ENCODE measurements at places on chromosomes 11 and 22. TPM values are rescaled to one million over a fixed set of nuclear protein-coding genes. Genes with fewer than 3 reads are reported as not detected.

Gene KLHDC7B
- total RNA-seq, result not detected

- no peaks in the 10 kb centered on the region for H3K36me3 ChIP-seq
- H3K27me3 ChIP-seq, result no peaks in the 10 kb centered on the region
- no peaks in the 10 kb centered on the region for H3K4me1 ChIP-seq
- peak; percentile 20 for DNase-seq
Measured at GRCh38 chr11:6737872-6738466, 33.8 kb downstream of the OR2AG2 start.

- no peak overlapping the region for H3K27ac ChIP-seq
- no peak for DNase-seq
- H3K4me1 ChIP-seq, result no peaks in the 10 kb centered on the region
- no peak overlapping the region for H3K4me3 ChIP-seq
- no peaks in the 10 kb centered on the region for H3K36me3 ChIP-seq
- no peaks in the 10 kb centered on the region for H3K27me3 ChIP-seq
Measured at GRCh38 chr11:78731027-78731426, 156.4 kb upstream of the NARS2 start.

GRCh38 chr22:23392420-23393121, 187.5 kb downstream of the IGLL1 start:
- H3K27me3 ChIP-seq, result no peaks in the 10 kb centered on the region
- DNase-seq, result no peak
- H3K27ac ChIP-seq, result no peak overlapping the region
- H3K4me3 ChIP-seq, result no peak overlapping the region
- H3K36me3 ChIP-seq, result no peaks in the 10 kb centered on the region

DNA sequence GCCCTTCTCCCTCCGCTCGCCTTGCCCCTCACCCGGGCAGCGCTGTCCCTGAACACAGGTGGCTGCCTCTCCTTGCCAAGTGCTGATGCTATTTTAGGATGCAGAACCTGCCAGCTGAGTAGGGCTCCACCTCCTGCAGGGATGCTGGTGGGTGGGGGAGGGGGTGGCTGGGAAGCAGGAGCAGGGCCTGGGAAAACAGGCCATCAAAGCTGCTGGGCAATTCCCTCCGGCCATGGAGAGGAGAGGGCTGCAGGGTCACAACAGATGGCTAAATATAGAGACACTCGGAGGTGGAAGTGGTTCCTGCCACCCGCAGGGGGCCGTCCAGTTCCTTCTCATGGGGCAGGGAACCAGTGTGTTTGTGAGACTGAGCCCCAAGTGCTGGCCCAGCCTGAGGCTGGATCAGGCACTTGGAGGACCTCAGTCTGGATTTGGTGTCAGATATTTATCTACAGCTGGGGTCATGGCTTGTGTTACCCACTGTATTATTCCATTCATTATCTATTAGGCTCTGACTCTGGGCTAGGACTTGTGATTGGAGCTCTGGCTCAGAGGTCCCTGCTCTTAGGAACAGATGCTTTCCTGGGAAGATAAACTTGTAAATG, 59.6 kb downstream of the LRRC32 start:
- H3K36me3 ChIP-seq, result no peaks in the 10 kb centered on the region
- H3K4me1 ChIP-seq, result no peaks in the 10 kb centered on the region
- DNase-seq, result no peak
- H3K27me3 ChIP-seq, result no peaks in the 10 kb centered on the region

DNA sequence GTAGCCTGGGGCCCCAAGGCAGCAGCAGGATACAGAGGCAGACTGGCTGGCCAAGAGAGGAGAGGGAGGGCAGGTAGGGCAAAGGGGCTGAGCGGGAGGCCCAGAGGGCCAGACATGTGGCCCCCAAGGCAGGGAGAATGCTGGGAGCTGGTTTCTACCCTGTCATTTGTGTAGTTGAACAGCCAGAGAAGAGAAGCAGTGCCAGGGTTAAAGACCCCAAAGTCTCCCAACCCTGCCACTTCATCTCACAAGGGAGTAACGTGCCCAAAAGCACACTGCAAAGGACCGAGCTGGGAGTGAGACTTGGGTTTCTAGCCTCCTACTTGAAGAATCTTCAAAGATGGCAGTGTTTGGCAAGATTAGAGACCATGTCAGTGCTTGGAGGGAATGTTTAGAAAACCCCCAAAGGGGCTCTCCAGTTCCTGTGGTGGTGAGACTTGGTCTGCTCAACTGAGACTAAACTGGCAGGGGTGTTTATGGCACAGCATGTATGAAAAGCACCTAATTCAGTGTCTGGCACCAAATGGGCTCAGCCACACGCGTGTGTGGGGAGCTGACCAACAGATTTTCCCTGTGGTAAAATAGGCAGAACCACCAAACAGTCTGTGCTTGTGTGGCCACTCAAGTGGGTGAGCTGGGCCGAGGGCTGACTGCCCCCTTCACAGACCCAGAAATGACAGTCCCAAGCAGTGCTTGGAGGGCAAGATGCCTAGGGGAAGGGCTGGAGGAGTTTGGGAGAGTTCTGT, 68.2 kb upstream of the CLTCL1 start:
- no peak overlapping the region for H3K27ac ChIP-seq
- H3K36me3 ChIP-seq, result no peaks in the 10 kb centered on the region
- no peak overlapping the region for H3K4me3 ChIP-seq

DNA sequence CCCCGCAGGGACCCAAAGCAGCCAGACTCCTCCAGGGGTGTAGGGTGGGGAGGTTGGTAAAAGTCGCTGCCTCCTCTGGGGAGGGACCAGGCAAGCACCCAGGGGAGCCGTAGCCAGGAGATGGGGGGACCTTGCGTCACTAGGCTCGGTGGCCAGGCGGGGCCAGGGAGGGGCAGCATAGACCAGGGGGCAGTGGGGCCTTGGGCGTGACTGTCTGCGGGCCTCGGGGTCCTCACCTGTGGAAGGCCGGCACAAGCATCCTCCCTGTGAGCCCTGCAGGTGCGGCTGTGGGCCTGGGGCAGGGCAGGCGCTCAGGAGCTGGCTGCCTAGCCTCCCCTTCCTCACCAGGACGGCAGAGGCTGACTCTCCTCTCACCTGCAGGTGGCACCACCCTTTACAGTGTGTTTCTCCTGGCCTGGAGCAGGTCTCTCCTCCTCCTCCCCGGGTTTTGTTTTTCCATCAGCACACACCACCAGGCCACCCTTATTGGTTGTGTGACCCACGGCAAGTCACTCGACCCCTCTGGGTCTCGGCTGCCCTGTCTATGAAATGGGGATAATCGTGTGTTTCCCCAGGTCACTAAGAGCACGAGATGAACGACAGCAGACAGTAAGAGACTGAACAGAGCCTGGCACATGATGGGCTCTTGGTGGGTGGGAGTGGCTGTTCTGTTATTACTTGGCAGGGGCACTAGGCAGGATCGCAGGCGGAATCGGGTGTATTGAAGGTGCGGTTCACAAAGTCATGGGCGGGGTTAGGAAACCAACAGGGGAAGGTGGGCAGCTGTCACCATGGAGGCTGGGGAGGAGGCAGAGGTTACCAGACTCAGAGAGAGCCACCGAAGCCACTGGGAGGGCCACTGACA, 52.7 kb downstream of the FLRT1 start:
- H3K4me3 ChIP-seq, result no peak overlapping the region
- no peak for DNase-seq
- H3K4me1 ChIP-seq, result peaks cover 8% of the 10 kb centered on the region
- H3K27me3 ChIP-seq, result no peaks in the 10 kb centered on the region

Gene SLC5A1
- total RNA-seq, result 0.14 TPM

Gene CD6
- total RNA-seq, result 0.26 TPM

DNA sequence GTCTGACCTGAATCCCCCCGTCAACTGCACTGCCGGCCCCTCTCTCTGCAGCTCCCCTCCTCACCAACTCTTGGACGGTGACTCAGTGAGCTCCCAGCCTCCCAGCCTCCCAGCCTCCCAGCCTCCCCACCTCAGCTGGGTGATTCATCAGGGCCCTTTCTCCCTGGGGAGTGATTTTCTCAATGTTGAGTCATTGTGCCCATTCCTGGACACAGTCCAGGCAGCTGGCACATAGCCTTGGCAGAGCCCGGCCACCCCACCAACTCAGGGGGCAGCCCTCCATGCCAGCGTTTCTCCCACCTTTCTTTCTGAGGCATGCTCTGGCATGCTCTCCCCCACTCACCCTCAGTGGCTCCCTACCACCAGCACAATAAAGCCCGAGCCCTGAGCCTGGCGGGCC, 30.7 kb downstream of the PDE2A start:
- no peak overlapping the region for H3K4me3 ChIP-seq
- H3K27me3 ChIP-seq, result no peaks in the 10 kb centered on the region
- no peaks in the 10 kb centered on the region for H3K4me1 ChIP-seq

Gene OR52E8
- not detected for total RNA-seq

DNA sequence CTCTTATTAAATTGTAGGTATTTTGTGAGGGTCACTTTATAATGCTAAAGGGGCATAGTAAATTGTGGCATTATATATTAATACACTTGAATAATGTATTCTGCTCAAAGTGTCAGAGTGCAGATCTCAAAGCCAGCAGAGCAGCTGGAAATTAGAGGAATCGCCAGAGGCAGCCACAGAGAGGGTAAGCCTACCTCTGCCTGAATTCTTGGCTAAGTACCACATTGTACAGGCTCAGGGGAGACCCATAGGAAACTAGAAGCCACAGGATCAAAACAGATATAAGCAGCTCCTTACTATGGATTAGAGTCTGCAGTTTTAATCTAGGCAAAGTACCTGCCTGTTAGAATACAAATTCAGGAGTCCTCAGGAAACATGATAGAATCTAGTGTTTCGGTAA, 249.3 kb downstream of the DDX10 start:
- no peak for DNase-seq
- H3K36me3 ChIP-seq, result no peaks in the 10 kb centered on the region
- no peak overlapping the region for H3K27ac ChIP-seq

Gene PMM1
- 33.3 TPM for total RNA-seq

Gene SCGB1D2
- total RNA-seq, result not detected

GRCh38 chr11:76321340-76321739, 59.6 kb downstream of the THAP12 start:
- peaks cover 9% of the 10 kb centered on the region for H3K27me3 ChIP-seq
- H3K4me3 ChIP-seq, result no peak overlapping the region
- H3K27ac ChIP-seq, result no peak overlapping the region

DNA sequence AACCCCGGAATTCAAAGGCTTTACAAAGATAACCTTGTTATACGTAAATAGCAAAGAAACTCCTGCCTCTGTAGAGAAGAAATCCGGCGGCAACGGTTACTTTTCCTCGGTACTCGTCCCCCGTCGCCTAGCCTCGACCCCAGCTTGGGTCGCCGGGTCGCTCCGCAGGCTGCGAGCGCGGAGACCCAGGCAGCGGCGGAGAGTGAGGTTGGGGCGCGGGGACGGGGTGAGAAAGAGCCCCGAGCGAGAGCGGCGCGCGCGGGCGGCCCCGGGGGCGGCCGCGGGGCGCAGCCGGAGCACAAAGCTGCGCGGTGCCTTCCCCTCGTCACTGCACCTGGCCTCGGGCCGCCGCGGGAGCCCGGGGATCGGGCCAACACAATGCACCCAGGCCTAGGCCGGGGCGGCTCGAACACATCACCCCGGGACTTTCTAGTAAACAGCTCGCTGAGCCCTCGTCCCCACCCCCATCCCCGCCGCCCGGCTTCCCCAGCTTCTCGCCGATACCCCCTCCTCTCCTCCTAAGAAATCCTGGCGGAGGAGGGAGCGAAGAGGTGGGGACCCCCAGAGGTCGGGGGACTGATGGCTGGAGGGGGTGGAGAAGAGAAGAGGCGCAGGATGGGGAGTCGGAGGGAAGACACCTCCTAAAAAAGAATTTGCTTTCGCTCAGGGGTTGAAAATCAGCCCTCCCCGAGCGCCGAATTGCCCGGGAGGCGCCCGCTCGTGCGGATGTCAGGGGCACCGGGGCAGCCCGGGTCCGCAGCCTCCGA, 845 bp downstream of the MPPED2 start:
- H3K27ac ChIP-seq, result peak overlapping the region; percentile 91
- peak; percentile 37 for DNase-seq
- no peaks in the 10 kb centered on the region for H3K4me1 ChIP-seq

Gene CYB5R2
- total RNA-seq, result 29.2 TPM

Gene CCDC73
- total RNA-seq, result not detected

DNA sequence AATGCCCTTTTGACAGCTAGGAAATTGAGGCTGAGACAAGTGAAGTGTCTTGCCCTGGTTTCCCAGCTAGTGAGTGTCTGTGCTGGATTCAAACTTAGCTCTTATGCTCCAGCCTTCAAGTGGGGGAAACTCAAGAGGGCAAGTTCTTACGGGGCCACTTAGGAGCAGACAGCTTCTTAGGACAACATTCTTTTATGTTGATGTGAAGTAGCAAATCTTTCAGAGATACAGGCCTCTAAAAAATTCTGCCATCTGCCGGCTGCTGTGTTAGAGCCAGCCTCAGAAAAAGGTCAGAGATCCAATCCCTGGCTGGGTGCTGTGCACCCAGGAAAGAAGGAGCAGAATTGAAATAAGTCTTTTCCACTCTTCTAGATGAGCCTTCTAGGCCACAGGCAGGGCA, 26.6 kb downstream of the TIMP3 start:
- DNase-seq, result no peak
- H3K4me1 ChIP-seq, result peaks cover 14% of the 10 kb centered on the region
- H3K27me3 ChIP-seq, result no peaks in the 10 kb centered on the region
- peak overlapping the region; percentile 72 for H3K27ac ChIP-seq
- no peak overlapping the region for H3K4me3 ChIP-seq

DNA sequence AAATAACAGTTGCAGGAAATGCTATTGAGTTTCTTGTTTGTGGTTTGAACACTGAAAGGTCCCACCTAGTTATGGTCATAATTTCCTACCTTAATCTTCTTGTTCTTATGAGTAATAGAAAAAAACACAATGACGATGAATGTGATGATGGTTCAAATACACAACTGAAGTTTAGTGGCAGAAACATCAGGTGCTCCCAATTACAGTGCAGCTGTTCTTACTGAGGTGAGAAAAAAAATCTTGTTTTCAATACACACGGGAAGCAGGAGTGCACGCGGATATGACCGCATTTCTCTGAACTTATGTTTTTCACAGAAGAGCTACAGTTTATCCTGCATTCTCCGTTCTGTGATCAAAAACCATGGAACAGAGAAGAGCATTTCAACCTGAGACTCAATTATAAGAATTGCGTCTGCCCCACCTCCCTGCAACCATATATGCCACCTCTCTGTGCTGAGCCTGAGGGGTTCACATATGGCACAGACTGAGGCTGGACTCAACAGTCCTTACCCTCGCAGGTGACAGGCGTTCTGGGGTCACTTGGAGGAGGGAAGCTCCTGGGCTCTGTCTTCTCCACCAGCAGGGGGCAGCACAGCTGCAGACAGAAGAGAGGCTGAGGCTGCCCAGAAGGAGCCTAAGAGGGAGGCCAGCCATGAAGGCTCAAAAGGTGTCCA, 99.7 kb upstream of the IGLL5 start:
- no peak overlapping the region for H3K27ac ChIP-seq
- no peaks in the 10 kb centered on the region for H3K27me3 ChIP-seq
- peak; percentile 24 for DNase-seq
- no peaks in the 10 kb centered on the region for H3K36me3 ChIP-seq
- no peak overlapping the region for H3K4me3 ChIP-seq
- no peaks in the 10 kb centered on the region for H3K4me1 ChIP-seq

GRCh38 chr22:45308957-45309421, 745 bp upstream of the FAM118A start:
- H3K27me3 ChIP-seq, result no peaks in the 10 kb centered on the region
- no peaks in the 10 kb centered on the region for H3K36me3 ChIP-seq
- H3K4me1 ChIP-seq, result no peaks in the 10 kb centered on the region
- peak overlapping the region; percentile 52 for H3K4me3 ChIP-seq
- peak overlapping the region; percentile 70 for H3K27ac ChIP-seq

GRCh38 chr11:65311170-65311678, 3.4 kb upstream of the CDC42EP2 start:
- DNase-seq, result no peak
- no peaks in the 10 kb centered on the region for H3K36me3 ChIP-seq
- no peaks in the 10 kb centered on the region for H3K27me3 ChIP-seq
- H3K27ac ChIP-seq, result no peak overlapping the region

- no peaks in the 10 kb centered on the region for H3K4me1 ChIP-seq
- H3K27me3 ChIP-seq, result no peaks in the 10 kb centered on the region
- H3K4me3 ChIP-seq, result no peak overlapping the region
Measured at GRCh38 chr11:60717956-60718355, 6.6 kb upstream of the MS4A18 start.

Gene H19
- total RNA-seq, result 659 TPM
